ENCODE measurements at places on chromosomes 1 and 21. TPM values are rescaled to one million over a fixed set of nuclear protein-coding genes. Genes with fewer than 3 reads are reported as not detected.

Gene HSD3B2
- not detected for polyA plus RNA-seq

Gene CENPF
- polyA plus RNA-seq: 0.29 TPM

Gene BEND5
- 3.8 TPM for polyA plus RNA-seq

Gene OVAAL
- 1.7 TPM for polyA plus RNA-seq

Gene HPCAL4
- 2.8 TPM for polyA plus RNA-seq

Gene CFAP57
- polyA plus RNA-seq: 0.09 TPM

Gene DDOST
- 123 TPM for polyA plus RNA-seq

Gene CD1E
- not detected for polyA plus RNA-seq

Gene FCRLB
- polyA plus RNA-seq: 0.61 TPM

All from right cardiac atrium (tissue), 5 donors.